ENCODE measurements at places on chromosomes 1 and 21. TPM values are rescaled to one million over a fixed set of nuclear protein-coding genes. Genes with fewer than 3 reads are reported as not detected.
A peak's percentile ranks its signal among the peaks of the same experiment; 100 is the strongest.

DNA sequence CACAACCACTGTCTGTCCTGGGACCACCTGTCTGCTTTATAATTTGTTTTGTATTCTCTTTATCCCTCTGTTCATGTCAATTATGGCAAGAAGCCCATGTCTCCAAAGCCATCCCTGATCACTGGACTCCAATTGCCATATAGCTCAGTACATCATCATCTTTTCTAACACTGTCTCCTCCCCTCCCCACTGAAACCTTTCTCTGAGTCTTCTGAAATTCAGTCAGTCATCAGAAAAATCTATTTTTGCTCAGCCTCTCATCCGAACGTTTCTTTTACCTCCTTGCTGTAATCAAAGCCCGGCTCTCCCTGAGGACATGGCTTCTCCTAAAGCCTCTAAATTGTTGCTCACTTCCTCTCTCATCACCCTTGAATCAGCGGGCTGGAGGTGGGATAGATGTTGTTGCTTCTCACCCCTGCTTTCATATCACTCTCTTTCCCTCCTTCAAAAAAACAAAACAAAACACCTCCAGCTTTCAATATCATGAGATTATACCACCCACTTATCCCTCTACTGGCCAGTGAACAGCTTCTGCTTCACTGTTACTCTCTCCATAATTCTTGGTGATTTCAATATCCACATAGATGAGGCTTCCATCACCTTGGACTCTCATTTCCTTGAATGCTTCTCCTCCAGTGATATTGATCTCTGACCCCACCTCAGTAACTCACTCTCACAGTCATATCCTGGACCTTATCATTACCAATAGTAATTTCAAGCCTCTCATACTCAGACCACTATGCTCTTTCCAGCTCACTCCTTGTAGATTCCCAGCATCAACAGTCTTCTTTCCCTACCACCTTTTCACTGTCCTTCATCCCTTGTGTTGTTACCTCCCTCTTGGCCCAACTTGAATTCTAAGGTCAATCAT is 27.8 kb downstream of the RAB3B start:
- no peak for DNase-seq

GRCh38 chr1:75127916-75128717 is 6.1 kb upstream of the LHX8 start:
- no peak for DNase-seq

The ARHGAP29 gene
- total RNA-seq, result 54.9 TPM

DNA sequence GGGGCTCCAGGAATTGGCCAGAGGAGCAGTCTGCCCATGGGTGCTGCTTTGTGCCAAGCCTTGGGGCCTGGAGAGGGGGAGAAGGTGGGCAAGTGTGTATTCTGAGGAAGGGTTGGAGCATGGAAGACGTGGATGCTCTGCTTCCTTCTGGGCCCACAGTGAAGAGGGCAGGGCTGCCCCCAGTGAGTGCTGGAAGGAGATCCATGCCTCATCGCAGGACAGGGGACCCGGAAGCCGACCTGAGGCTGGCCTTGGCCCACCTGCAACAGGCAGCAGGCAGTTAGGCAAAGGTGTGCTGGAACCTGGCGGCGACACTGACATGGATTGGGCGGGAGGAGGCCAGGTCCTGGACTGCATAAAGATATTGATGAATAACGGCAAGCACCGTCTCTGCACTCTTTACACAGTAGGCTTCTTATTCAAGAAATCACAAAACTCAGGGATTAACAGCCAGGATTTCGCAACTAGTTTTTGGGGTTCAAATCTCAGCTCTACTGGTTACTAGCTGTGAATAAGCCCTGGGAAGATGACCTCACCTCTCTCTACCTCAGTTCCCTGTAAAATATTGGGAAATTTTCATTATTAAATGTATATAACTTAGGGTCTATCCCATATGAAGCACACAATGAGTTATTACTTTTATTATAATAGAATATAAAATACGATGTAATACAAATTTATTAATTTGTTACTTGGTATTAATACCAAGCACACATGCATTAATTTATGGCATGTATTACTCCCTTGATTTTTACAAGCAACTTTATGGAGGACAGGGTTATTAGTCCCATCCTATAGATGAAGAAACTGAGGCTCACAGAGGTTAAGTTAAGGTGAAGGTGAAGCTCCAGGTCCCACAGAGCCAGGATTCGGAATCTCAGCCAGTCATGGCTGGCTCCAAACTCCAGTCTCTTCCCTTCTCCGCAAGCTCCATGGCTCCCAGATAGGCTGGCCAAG is 62.3 kb downstream of the DHRS3 start:
- no peak for DNase-seq

DNA sequence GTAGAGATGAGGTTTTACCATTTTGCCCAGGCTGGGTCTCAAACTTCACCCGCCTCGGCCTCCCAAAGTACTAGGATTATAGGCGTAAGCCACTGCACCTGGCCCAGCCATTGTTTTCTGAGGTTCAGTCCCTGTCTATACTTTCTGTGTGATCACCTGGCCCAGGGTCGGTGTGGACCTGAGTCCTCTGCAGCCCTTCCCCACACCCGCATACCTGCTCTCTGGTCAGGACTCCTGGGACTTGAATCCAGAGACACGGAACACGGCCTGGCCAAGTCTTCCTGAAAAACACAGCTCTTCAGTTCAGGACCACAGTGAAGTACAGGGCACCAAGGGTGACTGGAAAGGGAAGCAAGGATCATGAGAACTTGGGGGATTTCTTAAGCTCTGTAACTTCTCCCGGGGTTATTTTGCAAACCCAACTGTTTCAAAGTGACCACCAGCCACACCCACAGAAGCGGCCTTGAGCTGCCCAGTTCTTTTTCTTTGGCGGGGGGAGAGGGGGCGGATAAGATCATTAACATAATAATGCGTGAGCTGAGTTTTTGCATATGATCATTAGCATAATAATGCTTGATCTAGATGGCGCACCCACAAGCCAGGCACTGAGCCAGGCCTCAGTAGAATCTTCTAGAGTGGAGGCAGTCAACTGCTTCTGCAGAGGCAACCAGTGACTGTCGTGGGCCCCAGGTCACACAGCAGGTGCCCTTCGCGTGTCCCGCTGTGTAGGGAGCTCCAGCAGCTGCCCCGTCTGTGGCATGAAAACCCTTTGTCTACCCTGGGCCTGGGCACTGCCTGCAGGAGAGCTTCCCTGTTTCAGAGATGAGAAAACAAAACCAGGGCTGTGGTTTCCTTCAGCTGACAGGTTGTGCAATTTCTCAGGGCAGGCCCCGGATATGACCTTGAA is 1.7 kb upstream of the NADK start:
- DNase-seq, result peak; percentile 47

The HHIPL2 gene
- 3.8 TPM for total RNA-seq

Data from Daoy (cell line).